NCI-H460 (cell line): ENCODE measurements at places on chromosomes 11 and 22. TPM values are rescaled to one million over a fixed set of nuclear protein-coding genes. Genes with fewer than 3 reads are reported as not detected.

DNA sequence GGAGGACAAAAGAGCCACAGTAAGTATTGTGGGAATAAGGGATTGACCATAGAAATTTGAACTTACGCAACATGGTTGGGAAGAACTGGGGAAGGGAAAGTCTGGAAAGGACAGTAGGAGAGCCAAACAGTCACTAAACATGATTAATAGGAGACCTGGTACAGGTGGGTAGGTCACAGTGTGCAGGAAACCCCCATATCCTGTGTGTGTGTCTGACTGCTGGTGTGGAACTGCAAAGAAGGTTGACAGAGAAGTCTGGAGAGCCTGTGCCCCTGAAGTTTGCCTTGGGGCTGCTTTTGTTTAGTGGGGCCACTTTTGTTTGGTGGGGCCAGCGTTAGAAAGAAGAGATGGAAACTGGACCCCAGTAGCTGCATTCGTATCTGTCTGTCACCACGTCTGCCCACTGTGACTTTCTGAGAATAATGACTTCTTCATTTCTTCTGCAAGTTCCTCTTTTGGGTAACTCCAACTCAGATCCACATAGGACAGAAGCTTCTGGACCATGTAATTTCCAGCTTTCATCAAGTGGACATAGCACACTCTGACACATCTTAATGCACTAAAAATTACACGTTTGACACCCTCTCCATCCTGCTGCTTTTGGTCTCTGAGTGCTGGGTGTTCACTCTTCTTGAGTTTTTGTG lies 126.8 kb upstream of the RAG2 start:
- no peak for DNase-seq

DNA sequence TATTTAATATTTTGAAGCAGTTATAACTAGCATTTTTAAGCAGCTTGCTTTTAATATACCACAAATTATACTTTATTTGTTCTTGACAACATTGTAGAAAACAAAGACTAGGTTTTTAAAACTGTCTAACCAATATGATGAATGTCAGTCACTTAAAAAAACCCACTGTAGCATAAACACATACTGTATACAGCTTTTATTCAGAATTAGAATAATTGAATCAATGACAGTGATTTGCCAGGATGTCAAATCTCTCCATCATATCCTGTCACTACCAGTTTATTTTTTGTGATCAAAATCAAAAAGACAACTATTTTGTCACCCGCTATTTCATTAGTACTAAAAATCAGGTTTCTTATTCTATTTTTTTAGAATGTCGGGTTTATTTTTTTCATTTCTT lies 26.5 kb downstream of the PAX6 start:
- no peak for DNase-seq

- DNase-seq: no peak
Measured at GRCh38 chr22:42256930-42257329, 13.5 kb downstream of the TCF20 start.

APOA1 gene
- not detected in 2 replicates for total RNA-seq

SMDT1 gene
- total RNA-seq: 10.4 and 16.7 TPM in 2 replicates

KRTAP5-1 gene
- not detected in 2 replicates for total RNA-seq
